ENCODE measurements at places on chromosomes 4 and X.

- no peak for DNase-seq
Measured at GRCh38 chr4:155887847-155888570, 15.5 kb upstream of the TDO2 start.

DNA sequence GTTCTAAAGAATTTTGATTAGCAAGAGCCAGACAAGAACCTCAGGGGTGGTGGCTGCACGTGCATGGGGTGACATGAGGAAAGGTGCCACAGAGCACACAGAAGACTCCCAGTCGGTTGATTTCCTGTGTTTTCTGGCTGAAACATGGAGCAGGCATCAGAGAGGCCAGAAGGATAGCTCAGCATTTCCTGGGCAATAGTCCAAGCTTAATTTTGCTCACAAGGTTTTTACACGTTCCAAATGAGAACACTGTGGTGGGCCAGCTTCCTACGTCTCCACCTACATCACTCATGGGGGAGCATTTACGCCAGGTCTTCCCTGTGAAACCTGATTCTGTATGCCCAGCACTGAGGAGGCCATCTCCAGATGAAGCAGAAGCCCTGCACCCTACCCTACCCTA, 212.5 kb upstream of the CLNK start:
- DNase-seq, result no peak

DNA sequence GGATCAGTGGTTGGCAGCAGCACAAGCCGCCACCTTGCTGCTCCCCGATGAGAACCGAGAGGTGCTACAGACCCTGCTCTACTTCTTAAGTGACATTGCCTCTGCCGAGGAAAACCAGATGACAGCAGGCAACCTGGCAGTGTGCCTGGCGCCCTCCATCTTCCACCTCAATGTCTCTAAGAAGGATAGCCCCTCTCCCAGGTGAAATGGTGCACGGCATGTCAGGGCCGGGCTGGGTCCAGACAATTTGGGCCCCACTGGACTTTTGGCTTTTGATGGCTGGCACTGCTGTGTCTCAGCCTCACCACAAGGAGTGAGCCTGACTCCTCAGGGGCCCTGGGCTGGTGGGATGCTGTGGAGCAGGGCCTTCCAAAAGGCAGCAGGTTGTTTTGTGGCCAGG, 74.1 kb downstream of the STARD8 start:
- no peak for DNase-seq

- no peak for DNase-seq
Measured at GRCh38 chr4:94345969-94346368, 3.3 kb upstream of the HPGDS start.

- no peak for DNase-seq
Measured at GRCh38 chr4:14392378-14392777, 609.9 kb upstream of the CPEB2 start.

DNA sequence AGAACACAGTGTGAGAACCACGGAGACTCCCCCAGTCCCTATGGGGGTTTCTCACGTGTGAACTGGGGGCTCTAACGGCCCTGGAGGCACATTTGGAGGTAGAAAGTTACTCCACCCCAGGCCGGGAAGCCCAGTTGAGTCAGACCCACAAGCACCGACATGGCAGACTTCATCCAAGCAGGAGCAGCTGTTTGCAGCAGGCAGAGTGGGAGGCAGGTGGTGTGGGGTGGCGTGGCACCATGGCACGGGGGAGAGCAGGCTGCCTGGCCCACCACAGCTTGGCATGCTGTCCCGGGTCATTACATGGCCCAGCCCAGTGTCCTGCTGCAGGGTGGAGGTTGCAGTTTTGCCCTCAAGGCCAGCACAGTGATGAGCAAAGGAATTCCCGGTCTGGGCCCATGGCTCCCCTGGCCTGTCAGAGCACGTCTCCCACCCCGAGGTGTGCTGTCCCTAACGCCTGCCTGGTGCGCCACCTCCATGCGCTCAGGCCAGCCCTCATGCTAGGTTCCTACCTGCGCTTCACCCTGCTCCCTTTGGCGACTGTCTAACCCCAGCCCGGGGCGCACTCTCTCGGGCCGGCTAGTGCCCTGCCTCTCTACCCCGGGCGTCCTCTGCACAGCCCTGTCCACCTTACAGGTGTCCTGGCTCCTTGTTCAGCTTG, 90.6 kb upstream of the AFAP1 start:
- no peak for DNase-seq

DNA sequence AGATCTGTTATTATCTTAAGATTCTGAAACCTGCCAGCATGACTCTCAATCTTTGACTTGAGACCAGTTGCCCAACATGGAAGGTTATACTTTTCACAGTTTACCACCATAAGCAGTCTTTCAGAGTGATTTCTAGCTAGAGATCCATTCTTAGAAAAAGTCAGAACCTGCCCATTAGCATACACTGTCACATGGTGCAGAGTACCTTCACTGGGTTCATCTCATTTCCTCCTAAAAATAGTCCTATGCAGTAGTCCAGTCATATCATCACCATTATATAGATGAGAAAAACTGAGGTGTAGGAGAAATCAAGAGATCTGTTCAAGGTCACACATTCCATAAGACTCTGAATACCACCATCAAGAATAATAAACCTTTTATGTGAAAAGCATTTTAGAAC, 153.6 kb downstream of the AR start:
- no peak for DNase-seq
